ENCODE measurements at places on chromosomes 12 and 14.

- DNase-seq: no peak
Observed at GRCh38 chr12:14289601-14290000, 75.9 kb upstream of the ATF7IP start.

- no peak for DNase-seq
Observed at GRCh38 chr12:94046626-94047410, 101.6 kb upstream of the PLXNC1 start.

- DNase-seq: no peak
Observed at GRCh38 chr12:42608196-42608825, 18.8 kb upstream of the PRICKLE1 start.

- no peak for DNase-seq
Observed at GRCh38 chr12:28189784-28190320, 404 bp upstream of the CCDC91 start.

DNA sequence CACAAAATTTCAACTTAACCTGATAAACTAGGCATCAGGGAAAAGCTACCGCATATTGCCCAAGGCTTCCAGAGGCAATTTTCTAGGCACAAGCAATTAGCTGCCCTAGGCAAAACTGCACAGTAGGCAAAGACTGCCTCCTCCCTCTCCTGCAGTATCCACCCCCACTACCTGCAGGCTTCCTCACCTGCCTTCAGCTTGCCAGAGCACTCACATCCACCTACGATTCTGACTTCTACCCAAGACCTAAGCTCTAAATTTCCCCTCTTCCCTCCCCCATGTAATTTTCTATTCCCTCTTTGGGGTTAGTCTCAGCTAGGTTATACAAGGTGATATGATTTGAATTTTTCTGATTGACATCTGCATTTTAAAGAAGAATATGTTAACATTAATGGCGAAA lies 21.9 kb upstream of the CCDC196 start:
- no peak for DNase-seq

- no peak for DNase-seq
Observed at GRCh38 chr14:20434701-20435581, 1.0 kb downstream of the KLHL33 start.

GRCh38 chr14:56199095-56199981 lies 81.1 kb downstream of the PELI2 start:
- DNase-seq: peak; percentile 68
